Upper lobe of right lung (tissue), 1 donor: ENCODE measurements at places on chromosomes 7 and 10. TPM values are rescaled to one million over a fixed set of nuclear protein-coding genes. Genes with fewer than 3 reads are reported as not detected.

DNA sequence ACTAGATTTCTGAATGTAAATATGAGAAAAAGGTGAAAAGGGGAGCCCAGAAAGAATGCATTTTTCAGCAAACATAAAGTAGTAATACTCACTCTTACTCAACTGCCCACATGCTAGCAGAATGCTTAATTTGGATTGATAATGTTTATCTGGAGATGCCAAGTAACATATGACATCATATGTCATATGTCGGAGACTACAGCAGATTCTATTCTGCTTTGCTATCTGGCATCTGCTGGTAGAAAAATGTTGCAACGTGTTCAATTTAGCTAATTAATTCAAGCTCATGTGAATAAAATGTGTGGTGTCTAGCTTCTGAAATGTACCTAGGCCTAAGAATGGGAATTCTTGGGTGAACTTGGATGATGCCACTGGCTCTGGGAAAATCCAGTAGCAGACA lies 4.5 kb downstream of the BBIP1 start:
- no peaks in the 10 kb centered on the region for H3K27me3 ChIP-seq
- DNase-seq = no peak

GRCh38 chr7:120718361-120718760 lies 139.6 kb downstream of the TSPAN12 start:
- no peak overlapping the region for H3K27ac ChIP-seq
- no peaks in the 10 kb centered on the region for H3K4me1 ChIP-seq
- H3K27me3 ChIP-seq = no peaks in the 10 kb centered on the region
- no peak for DNase-seq

GRCh38 chr7:116211913-116212596 lies 1.7 kb downstream of the TES start:
- H3K27ac ChIP-seq = peak overlapping the region; percentile 93
- no peaks in the 10 kb centered on the region for H3K36me3 ChIP-seq
- no peak for DNase-seq
- peak overlapping the region; percentile 67 for H3K4me3 ChIP-seq
- H3K27me3 ChIP-seq = no peaks in the 10 kb centered on the region

DNA sequence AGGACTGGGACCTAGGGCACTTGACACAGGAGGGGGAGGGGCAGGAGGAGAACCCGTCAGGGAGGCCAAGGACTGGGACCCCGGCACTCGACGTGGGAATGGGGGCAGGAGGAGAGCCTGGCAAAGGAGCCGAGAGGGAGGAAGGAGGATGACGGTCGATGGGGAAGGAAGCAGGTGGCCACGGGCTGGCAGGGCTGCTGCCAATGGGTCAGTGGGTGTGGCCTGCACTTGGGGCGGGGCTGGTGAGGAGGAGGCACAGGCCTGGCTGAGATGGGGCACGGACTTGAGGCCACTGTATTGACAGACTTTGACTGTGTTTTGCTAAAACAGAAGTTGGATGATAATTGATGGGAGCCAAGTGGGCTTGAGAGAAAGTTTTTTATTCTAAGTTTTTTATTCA lies 68.9 kb downstream of the RBM33 start:
- H3K4me1 ChIP-seq = no peaks in the 10 kb centered on the region
- no peak overlapping the region for H3K27ac ChIP-seq
- H3K36me3 ChIP-seq = peaks cover 70% of the 10 kb centered on the region
- no peaks in the 10 kb centered on the region for H3K27me3 ChIP-seq
- no peak overlapping the region for H3K4me3 ChIP-seq

DNA sequence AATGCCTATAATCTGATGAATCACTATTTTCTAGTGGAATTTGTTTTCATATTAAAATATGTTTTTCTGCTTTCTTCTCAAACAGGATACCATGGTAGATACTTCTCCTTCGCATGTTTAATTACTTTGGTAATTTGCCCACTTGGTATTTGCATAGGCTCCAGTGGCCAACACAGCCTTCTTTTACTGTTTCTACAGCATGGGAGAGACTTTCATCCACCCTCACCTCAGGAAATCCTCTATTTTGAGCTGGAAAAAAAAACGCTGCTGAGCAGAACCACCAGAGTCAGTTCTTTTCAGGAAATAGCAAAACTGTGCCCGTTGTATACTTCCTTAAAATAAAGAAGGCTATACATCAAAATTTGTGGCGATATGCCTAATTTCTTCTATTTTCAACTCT lies 213.3 kb downstream of the MDFIC start:
- peaks cover 6% of the 10 kb centered on the region for H3K4me1 ChIP-seq
- no peaks in the 10 kb centered on the region for H3K27me3 ChIP-seq
- no peak overlapping the region for H3K4me3 ChIP-seq
- H3K36me3 ChIP-seq = no peaks in the 10 kb centered on the region

DNA sequence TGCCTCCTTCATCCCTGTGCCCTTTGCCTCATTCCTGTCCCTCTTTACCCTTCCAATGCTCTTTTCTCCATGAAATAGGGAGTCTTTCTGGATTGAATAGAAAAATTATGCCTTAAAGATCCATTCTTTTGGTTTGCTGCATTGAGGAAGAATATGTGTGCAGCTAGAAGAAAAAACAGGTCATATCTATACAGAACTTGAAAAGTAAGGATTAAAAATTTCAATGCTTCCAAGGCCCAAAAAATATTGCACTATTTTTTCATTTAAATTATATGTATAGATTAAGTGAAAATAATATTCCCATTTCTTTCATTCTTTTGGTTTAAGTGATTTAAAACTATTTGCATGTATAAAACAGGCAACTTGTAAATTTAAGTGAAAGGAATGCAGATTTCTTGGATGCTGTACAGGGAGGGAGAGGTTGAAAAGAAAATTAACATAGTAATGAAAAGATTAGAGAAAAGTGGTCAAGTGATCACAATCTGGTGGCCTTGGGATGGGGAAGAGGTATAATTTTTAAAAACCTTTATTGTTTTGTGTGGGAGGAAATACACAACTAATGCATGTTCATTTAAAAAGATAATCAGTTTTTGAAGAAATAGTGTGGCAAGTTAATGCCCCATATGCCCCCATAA lies 18.5 kb upstream of the EVX1 start:
- H3K4me1 ChIP-seq = peaks cover 6% of the 10 kb centered on the region
- H3K4me3 ChIP-seq = no peak overlapping the region
- H3K27ac ChIP-seq = no peak overlapping the region
- H3K27me3 ChIP-seq = peaks cover 96% of the 10 kb centered on the region
- no peaks in the 10 kb centered on the region for H3K36me3 ChIP-seq

DNA sequence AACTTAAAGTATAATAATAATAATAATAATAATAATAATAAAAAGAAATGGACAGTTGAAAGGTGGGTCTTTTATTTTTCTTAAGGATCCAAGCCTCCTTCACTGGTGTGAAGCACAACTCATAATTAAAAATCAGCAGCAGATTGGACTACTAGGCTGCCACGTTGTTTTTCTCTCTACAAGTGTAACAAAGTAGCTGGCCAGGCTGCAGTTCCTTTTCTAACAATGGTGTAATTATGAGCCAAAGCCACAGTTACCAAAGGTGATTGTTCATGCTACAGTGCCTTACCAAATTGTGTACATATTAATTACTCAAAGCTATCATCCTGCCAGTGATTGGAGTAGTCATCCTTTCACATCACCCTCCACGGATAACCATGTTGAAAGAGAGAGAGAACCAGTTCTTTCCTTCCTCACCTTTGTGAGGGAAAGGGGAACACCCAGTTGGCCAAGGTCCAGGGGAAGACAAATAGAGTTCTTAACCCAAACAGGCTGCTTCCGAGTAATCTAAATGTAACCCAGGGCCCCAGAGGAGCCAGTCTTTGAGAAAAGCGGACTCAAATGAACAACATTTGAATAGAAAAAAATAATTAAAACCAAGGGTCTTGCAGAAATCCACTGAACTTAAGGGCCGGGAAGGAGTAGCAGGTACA lies 86.3 kb upstream of the NPS start:
- no peak overlapping the region for H3K4me3 ChIP-seq
- H3K27ac ChIP-seq = no peak overlapping the region
- H3K36me3 ChIP-seq = no peaks in the 10 kb centered on the region
- no peaks in the 10 kb centered on the region for H3K4me1 ChIP-seq
- no peaks in the 10 kb centered on the region for H3K27me3 ChIP-seq

- peaks cover 7% of the 10 kb centered on the region for H3K27me3 ChIP-seq
- no peak for DNase-seq
- no peak overlapping the region for H3K27ac ChIP-seq
- no peaks in the 10 kb centered on the region for H3K36me3 ChIP-seq
These were observed 26.9 kb upstream of the PITRM1 start for GRCh38 chr10:3199488-3199887.

DNA sequence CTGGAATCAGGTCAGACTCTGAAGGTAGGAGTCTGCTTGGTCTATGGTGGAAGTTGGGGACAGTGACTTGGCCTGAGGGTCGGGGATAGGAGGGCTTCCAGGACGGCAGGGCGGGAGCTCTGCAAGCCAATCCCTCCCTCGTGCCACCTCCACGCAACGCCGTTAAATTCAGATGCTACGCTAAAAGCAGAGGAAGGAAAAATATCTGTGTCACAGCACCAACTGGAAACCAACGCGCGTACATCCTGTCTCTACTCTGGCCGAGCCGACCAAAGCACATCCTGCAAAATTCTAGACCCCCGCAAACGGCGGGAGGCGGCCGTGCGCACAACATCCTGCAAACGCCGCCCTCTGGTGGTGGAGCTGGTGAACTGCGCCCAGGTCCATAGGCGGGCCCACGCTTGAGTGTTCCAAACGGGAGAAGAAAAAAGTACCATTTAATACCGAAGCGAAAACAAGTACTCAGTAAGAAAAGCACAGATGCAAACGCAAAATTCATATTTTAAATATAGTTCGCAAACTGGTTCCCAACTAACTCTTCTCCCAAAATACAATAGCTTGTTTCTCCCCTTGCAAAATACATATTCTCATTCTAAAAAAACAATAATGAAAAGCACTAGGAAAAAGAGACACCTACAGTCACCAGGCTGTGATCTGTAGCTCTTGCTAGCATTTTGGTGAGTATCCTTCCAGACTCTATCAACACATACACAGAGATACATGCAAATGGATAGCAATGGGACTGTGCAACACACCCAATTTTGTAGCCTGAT lies 45.7 kb upstream of the HSPA12A start:
- no peak overlapping the region for H3K27ac ChIP-seq
- peaks cover 12% of the 10 kb centered on the region for H3K27me3 ChIP-seq
- H3K4me1 ChIP-seq = no peaks in the 10 kb centered on the region
- peak overlapping the region; percentile 23 for H3K4me3 ChIP-seq

GRCh38 chr10:72794260-72794659 lies 99.3 kb upstream of the OIT3 start:
- no peak overlapping the region for H3K4me3 ChIP-seq
- H3K27me3 ChIP-seq = no peaks in the 10 kb centered on the region
- H3K4me1 ChIP-seq = no peaks in the 10 kb centered on the region
- no peak overlapping the region for H3K27ac ChIP-seq
- DNase-seq = no peak

DNA sequence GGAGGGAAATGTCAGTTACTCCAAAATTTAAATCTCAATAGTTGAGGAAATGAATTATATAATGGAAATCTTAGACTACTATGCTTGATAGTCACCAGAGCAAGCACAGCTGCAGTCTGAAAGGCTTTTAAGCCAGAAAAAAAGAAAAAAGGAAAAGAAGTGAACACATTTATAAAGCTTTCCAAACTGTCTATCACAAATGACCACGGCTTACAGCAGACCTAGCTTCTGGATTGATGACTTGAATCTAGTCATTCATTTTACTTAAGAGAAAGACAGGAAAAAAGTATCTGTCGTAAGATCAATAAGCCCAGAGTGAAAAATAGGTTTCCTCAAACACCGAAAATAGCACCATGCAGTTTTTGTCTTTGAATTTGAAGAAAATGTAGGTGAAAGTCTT lies 67.9 kb upstream of the OGDHL start:
- DNase-seq = no peak
- H3K36me3 ChIP-seq = peaks cover 21% of the 10 kb centered on the region
- no peak overlapping the region for H3K4me3 ChIP-seq
- H3K4me1 ChIP-seq = no peaks in the 10 kb centered on the region
- no peak overlapping the region for H3K27ac ChIP-seq

- no peaks in the 10 kb centered on the region for H3K36me3 ChIP-seq
- H3K4me3 ChIP-seq = no peak overlapping the region
- no peaks in the 10 kb centered on the region for H3K4me1 ChIP-seq
- DNase-seq = peak; percentile 38
- no peak overlapping the region for H3K27ac ChIP-seq
These were observed 40.3 kb downstream of the PDGFA start for GRCh38 chr7:479115-479947.

DNA sequence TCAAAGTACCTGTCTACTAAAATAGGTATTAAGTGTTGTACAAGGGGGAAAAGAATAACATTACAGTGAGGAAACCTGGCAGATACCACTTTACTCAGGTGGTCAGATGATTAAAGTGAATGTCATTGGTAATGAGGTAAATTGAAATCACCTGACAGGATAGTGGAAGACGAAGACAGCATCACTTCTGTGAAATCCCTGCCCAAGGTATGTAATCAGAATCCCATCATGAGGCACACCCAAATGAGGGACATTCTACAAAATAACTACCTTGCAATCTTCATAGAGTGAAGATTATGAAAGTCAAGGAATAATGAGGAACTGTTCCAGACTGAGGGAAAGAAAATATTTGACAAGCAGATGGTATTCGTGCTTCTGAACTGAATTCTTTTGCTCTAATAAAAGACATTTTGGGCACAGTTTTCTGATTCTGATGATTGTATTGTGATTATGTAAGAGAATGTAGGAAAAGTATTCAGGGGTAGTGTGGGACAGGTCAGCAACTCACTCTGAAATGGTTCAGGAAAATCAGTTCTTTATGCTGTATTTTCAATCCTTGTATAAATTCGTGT lies 33.3 kb upstream of the ARMS2 start:
- H3K36me3 ChIP-seq = peaks cover 17% of the 10 kb centered on the region
- no peak overlapping the region for H3K27ac ChIP-seq
- no peaks in the 10 kb centered on the region for H3K27me3 ChIP-seq
- no peak overlapping the region for H3K4me3 ChIP-seq

DNA sequence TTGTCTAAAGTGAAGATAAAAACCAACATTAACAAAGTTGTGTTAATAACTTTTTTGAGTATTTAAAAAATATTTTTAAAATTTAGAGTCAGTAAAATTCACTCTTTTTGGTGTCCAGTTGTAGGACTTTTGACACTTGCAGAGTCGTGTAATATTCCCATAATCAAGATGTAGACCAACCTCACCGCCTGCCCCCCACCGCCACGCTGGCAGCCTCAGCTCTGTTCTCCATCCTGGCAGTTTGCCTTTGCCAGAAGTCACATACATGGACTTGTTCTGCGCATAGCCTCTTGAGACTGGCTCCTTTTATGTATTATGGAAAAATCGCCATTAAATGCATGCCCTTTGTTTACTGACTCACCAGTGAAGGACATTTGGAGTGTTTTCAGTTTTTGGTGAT lies 27.3 kb upstream of the SYCE1 start:
- DNase-seq = no peak
- H3K4me3 ChIP-seq = no peak overlapping the region

WDR86 gene
- total RNA-seq = 1.3 TPM

PRSS1 gene
- not detected for total RNA-seq
